ENCODE measurements at places on chromosomes 1 and 21.

GRCh38 chr1:6270401-6270800 is 9.5 kb upstream of the GPR153 start:
- DNase-seq = no peak

DNA sequence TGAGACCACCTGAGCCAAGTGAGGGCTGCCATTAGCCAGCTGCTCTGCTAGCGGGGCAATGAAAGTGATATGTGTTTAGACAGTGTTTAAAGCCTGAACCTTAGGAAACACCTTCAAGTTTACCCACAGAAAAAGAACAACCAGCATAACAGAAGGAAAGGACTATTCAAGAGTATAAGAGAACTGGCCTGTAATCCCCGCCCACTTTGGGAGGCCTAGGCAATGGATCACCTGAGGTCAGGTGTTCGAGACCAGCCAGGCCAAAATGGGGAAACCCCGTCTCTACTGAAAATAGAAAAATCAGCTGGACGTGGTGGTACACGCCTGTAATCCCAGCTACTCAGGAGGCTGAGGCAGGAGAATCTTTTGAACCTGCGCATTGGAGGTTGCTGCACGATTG is 149.4 kb downstream of the PCP4 start:
- DNase-seq = no peak

GRCh38 chr1:107123741-107124140 is 17.1 kb upstream of the NTNG1 start:
- no peak for DNase-seq

- no peak for DNase-seq
Measured at GRCh38 chr1:42152119-42152518, 1.1 kb upstream of the GUCA2B start.

DNA sequence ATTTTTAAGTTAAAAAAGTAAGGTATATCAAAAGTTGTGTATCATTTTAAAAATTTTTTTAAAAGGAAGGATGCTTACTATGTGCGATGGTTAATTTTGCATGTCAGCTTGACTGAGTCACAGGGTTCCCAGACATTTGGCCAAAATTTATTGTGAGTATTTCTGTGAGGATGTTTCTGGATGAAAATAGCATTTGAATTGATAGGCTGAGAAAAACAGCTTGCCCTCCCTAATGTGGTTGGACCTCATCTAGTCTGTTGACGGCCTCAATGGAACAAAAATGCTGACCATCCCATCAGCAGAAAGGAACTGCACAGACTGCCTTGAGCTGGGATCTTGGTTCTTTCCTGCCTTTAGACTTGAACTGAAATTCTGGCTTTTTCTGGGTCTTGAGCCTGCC is 724.5 kb downstream of the NCAM2 start:
- no peak for DNase-seq

DNA sequence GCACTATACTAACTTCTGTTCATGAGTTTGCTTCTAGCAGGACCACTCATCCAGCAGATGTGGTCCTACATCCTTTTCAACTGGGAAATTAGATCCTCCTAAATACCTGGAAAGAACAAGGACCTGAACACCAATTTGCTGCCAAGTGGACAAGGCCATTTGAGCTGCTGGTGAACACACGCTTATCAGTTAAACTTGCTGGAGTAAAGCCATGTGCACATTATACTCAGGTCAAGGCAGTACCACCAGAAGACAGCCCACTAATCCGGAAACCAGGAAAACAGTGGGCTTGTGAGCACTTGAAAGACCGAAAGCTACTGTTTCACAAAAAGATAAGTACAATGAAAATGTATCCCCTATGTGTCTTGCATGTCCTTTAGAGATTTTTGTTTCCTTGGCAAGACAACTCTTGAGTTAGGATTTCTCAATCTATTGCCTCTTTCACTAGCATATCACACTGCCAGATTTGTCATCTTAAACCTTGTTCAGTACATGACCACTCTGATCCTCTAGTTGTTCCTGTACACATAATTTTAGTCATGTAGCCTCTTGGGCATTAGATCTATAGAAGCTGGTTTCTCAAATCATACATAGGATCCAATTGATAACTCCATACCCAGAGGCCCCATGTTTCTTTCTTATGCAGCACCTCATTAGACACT is 4.5 kb upstream of the REN start:
- no peak for DNase-seq

DNA sequence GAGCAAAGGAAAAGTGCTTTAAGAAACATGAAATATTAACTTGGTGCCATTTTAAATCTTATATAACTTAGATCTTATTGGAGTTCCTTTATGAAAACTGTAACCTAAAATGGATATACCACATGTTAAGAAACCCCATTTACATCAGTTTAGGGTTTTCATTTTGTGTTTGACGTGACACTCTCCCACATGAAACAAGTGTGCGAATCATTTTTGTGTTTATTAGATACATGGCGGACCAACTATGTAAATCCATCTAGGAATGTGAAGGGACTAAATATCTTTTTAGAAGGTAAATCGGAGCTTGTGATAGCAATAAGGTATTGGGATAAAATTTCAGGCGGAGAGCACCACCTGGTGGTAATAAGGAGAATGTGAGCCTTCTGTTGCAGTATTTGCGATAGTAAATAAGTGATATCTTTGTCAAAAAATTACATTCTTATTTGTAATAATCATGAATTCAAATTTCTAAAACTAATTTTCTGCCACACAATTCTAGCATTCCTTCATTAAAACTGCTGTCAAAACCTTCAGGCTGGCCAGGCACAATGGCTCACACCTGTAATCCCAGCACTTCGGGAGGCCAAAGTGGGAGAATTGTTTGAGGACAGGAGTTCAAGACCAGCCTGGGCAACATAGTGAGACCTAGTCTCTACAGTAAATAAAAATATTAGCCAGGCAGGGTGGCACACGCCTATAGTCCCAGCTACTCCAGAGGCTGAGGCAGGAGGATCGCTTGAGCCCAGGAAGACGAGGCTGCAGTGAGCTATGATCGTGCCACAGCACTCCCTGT is 31.3 kb downstream of the SMAP2 start:
- DNase-seq = peak; percentile 74

GRCh38 chr1:8603220-8603616 is 214.2 kb downstream of the RERE start:
- DNase-seq = peak; percentile 11

GRCh38 chr1:61585714-61586113 is 139.2 kb downstream of the TM2D1 start:
- no peak for DNase-seq

DNA sequence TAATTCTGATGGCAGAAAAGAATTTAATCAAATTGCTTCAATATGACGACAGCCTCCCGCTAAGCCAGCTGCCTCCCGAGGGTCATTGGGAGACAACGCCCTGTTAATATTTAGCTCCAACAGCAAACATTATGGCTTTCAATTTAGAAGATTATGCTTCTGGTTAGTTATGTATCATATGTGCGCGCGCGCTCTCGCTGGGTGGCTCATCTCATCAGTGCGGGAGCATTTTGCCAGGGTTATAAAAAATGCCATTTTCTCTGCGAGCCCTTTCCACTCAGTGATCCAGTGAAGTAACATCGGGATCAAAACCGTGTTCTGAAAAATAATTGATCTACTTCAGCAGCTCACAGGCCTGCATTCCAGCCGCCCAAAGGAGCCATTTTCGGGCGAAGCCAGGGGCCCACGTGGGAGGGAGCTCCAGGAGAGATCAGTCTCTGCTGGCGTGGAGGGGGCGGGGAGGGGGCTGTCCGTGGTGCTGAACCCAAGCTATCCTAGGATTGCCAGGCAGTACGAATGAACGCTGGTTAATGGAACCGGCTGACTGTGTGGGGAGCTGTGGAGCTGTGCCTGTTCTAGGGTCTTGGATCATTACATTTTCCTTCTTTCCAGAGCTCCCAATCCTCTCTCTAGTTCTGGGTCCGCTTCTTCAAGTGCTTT is 219.1 kb upstream of the ZC3H12A start:
- DNase-seq = no peak

- no peak for DNase-seq
Measured at GRCh38 chr21:38908537-38908936, 102.8 kb downstream of the ETS2 start.

DNA sequence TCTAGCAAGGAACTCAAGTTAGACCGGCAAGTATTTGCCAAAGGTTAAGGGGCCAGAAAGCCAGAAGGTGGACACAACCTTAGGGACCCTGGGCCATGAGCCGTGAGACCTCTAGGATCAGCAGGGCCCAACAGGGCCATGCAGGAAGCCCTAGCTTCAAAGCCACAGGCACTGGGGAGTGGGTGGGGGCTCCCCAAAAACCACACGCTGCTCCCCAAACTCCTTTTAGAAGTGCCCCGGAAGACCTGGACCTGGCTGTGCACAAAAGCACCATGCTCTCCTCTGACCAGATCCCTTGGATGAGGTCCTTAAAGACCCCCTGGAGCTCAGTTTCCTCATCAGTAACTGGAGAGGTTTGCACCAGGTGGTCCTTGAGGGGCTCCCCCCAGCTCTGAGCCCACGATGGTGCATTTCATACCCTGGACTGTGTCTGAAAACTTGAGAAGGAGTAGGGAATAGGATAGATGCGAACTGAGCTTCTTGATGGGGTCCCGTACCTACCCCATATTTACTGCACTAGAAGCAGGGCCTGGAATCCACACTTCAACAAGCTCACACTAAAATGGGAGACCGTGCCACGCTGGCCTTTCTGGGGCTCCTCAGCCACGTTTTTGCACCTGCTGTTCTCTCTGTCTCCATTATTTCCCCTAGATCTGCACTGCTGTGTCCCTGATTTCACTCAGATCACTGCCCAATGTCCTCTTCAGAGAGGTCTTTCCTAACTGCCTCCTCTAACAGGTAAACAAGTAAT is 40.6 kb upstream of the LBR start:
- DNase-seq = no peak

DNA sequence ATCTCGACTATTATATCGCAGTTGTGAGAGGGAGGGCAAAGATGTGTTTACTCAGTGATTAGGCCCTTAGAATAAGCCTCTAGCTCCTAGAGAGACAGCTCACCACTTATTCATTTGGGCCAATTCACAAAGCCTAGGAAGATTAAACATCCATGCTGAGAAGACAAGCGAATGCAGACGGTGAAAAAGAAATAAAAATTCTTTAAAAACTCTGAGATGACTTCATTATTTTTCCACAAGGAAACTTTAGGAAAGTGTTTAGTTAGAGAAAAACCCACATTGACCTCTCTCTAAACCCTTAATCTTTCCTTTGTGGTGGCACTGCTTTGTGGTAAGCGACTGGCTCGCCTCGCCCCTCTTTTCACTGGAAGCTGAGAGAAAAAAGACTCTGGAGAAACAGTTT is 146.8 kb upstream of the DMRTA2 start:
- no peak for DNase-seq

DNA sequence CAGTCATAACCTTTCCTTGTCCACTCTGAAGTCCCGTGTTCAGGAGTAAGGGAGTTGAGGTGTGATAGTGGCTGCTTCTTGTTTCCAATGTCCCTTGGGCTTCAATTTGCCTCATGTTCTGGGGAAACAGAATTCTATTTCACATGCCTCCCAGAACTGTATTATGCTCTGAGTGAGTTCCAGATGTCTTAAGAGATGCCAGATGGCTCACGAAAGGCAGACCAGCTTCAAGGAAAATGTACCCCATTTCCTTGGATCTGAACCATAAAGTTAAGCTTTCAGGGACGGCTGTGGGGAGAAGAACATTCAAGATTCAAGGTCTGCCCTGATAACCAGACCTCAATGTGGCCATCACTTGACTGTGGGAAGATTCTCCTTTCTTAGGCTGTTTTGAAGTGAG is 42.4 kb downstream of the C1orf87 start:
- no peak for DNase-seq

- no peak for DNase-seq
Measured at GRCh38 chr1:153794624-153795329, 19.6 kb downstream of the SLC27A3 start.

GRCh38 chr1:112687785-112688496 is 13.5 kb downstream of the MOV10 start:
- DNase-seq = no peak

DNA sequence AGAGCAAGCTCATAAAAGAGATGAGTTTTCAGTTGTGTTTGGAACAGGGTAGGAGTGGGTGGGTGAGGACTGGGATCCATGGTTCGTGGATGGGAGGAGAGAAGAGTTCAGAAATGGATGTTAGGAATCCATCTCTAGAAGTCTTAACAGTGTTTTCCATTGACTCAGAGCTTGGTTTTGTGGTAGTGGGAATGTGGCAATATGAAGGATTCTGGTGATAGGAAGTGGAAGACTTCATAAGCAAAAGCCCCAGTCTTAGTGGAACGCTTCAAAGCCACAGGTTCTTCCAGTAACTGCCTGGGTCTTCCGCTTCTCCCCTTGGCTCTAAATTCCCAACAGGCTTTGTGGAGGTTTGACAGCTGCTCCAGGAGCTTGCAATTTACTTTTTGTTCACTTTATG is 167.9 kb downstream of the KCNJ6 start:
- no peak for DNase-seq

DNA sequence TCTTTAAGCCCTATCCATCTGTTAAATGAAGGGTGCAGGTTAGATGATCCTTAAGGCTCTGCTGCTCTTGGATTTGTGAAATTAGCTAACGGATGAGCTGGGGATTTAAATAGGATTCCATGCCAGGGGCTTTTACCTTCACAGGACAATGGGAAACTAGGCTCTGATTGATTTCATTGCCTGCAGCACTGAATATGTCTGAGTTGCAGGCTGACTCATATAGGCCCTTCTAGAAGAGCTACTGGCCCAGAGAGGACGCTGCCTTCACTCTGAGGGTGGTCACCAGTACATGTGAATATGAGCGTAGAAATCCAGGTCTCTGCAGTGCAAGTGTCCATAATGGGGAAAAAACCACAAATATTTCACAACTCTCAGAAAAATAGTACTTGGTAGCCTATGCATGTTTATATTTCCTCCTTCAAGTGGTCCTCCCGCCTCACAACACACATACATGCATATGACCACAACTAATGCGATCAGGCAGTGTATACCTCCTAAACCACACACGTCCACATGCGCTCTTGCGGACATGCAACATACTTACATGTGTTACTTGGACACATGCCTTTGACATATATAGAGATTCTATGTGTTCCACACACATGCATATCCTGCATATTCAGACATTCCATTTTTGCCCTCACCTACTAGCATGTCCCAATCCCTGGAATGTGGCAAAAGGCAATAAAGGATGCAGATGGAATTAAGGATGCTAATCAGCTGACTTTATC is 233.8 kb upstream of the JUN start:
- no peak for DNase-seq

DNA sequence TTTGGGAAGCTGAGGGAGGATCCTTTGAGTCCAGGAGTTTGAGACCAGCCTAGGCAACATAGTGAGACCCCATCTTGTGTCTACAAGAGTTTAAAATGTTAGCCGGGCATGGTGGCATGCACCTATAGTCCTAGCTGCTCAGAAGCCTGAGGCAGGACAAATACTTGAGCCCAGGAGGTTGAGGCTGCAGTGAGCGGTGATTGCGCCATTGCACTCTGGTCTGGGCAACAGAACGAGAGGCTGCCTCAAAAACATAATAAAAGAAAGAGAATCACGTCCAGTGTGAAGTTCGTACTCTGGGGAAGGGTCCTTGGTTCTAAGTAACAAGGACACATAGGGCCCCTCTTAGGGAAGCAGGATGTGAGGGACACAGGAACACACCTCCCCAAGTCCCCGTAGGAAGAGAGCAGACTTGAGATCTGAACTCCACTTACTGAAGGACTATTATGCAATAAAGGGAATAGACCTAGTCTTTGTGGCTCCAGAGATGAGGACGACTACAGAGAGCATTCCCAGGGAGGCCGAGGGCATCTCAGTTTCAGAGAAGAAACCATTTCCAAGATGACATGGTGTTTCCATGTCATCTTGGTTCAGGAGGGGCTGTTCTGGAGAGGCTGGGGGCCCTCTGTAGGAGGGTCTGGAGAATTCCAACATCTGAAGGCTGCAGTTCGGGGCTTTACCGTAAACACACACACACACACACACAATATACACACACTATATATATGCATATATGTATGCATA is 10.8 kb upstream of the ENO1 start:
- DNase-seq = no peak

- peak; percentile 32 for DNase-seq
Measured at GRCh38 chr1:117534995-117535467, 70.8 kb upstream of the TENT5C start.
